ENCODE measurements at places on chromosomes 3 and 15.

- no peak for DNase-seq
These were observed 8.6 kb downstream of the ALS2CL start for GRCh38 chr3:46684891-46685290.

GRCh38 chr3:4421121-4421520 lies 45.9 kb downstream of the SUMF1 start:
- DNase-seq = no peak

GRCh38 chr3:146374146-146374545 lies 95.2 kb downstream of the PLSCR2 start:
- no peak for DNase-seq

DNA sequence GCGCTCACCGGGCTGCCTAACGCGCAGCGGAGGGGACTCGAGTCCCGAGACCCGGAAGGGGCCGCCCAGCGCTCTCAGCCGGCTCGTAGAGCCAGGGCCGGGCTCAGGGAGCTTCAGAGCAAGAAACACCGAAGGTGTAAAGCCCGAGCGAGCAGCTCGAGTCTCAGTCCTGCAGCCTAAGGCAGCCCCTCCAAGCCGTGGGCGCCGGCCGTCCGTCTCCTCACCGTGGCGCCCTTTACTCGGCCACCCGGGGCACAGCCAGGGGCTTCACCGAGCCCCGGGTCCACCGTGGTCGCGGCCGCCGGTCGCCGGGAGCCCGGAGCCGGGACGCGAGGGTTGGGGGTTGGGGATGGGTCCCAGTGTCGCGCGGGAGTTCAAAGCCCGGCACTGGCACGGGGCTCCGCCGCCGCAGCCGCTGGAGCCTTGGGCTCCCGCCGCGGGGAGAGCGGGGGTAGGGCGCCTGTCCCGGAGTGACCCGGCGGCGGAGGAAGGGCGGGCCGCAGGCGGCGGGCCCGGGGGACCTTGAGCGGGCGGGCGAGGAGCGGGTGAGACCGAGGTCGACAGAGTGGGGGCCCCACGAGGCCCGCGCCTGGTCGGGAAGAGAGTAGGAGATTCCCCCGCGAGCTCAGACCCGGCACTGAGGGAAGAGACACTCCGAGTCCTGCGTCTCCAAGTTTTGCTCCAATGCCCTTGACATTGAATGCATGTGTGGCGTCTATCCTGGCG lies 26.9 kb upstream of the THRB start:
- no peak for DNase-seq

- no peak for DNase-seq
These were observed 30.3 kb downstream of the MYLK start for GRCh38 chr3:123853686-123854372.
